ENCODE measurements at places on chromosomes 3 and 15.

DNA sequence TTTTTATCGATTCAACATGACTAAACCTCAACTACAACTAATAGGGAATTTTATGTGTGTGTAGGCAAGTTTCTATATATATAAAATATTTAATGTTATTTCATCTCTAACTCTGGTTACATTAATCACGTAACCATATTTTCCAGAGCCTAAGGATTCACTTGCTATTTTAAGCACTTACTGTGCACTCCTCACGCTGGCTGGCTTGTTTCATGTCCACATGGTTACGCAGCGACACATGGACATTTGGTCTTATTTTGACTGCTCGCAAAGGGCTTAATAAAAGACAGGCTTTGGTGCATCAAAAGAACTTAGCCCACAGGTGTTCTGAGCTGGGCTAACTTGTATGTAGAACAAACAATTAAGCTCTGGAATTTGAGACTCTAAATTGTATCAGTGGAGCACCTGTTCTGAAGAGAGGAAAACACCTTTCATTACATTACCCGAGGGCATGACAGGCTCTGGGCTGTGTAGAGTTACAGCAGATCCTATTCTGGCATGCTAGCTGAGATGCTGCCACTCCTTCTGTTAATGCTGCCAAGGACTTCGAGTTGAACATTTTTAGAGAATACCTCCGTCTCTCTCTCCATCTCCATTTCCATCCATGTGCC lies 130.0 kb upstream of the NR2F2 start:
- no peak for DNase-seq

DNA sequence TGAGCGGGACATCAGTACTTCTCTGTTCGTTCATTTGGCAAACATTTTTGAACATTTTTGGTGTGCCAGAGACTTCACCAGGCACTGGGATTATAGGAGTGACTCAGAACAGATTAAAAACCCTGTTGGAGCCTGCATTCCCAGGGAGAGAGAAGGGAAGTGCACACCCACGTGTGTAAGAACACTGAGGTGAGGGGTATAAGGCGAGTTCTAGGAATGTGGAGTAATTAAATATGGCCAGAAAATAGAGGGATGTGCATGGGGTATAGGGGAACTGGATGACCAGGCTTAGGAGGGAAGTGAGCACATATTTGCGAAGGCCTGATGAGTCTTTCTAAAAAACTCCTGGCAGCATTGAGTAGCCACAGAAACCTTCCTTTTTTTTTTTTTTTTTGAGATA lies 401.2 kb upstream of the C2CD4B start:
- no peak for DNase-seq

DNA sequence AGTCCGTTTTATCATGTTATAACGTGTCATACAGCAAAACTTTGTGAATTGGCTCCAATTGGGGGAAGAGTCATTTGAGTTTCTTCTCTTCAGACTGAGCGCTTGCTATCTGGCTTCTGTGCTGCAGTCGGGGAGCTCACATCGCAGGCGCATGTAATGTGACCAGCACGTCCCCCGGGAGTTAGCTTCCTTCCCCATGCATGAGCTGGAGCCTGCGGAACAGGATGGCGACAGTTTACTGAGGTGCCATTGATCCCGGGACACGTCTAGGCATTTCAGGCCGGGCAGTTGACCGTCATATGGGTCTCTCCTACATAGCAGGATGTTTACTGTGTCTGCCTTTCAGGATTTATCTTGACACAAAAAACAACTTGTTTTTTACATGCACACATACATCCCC lies 44.8 kb downstream of the CMTM8 start:
- no peak for DNase-seq

DNA sequence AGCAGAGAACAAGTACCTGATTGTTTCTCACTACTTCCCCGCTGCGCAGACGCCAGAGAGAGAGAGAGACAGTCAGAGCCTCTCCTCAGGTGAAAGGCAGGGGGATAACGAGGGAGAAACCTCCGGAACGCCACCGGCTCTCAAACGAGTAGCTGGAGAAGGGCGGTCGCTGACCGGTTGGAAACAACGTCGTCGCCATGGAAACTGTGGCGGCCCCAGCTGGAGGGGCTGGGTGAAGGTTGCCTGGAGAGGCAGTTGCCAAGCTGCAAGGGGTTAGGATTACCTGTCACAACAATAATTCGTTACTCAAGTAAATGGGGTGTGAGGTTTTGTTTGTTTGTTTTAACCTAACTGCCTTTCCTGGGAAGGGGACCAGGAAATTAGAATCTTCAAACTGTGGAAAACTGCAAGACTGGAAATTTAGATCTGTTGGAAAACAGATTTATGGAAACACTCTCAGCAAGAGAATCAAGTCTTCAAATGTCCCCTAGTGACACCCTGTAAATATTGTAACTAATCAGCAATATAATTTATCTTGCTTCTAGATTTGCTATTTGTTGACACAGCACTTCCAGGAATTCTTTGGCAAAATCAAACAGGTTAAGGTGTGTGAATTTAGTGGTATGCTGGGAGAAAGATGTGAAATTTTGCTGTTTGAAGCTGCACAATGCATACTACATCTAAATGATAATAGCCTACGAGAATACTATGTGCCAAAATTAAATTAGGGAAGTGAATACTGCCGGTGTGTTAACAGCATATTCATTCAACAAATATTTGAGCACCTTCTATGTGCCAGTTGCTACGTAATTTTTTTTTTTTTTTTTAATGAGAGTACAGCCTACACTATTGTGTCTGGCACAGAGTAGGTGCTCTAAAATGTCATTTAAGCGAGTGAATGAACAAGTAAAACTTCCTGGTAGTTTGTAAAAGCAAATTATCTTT lies at the start of gene DNAH12:
Gene DNAH12 (minus strand): TSS at position 164 of the 945 bp plus-strand sequence. CDS start 1,474 bp downstream, outside the sequence.
- no peak for DNase-seq

- no peak for DNase-seq
Measured at GRCh38 chr15:78147566-78147965, 1.6 kb upstream of the IDH3A start.

DNA sequence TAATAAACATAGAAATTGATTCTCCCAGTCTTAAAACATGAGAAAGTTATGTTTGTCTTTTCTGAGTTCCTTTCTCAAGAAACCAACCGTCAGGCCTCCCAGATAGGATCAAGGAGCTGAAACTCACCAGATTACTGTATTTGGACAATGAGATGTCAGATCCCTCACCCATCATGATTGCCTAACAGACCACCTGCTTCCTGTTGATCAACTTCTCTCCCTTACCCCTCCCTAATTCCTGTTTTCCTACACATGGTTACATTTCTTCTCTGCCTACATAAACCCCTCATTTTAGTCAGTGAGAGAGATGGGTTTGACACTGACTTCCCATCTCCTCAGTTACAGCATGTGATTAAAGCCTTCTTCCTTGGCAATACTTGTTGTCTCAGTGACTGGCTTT lies 917.5 kb downstream of the FHIT start:
- no peak for DNase-seq

- DNase-seq, result no peak
Measured at GRCh38 chr15:69827751-69828150, 270.0 kb downstream of the TLE3 start.

DNA sequence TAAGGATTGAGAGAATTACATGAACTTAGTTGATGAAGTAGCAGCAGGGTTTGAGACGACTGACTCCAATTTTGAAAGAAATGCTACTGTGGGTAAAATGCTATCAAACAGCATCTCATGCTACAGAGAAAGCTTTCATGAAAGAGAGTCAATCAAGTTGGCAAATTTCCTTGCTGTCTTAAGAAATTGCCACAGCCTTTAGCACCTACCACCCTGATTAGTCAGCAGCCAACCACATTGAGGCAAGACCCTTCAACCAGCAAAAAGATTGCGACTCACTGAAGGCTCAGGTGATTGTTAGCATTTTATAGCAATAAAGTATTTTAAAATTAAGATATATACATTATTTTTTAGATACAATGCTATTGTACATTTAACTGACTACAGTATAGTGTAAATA lies 80.9 kb downstream of the RAP2B start:
- no peak for DNase-seq
